ENCODE measurements at places on chromosomes 7 and 10. TPM values are rescaled to one million over a fixed set of nuclear protein-coding genes. Genes with fewer than 3 reads are reported as not detected.
A peak's percentile ranks its signal among the peaks of the same experiment; 100 is the strongest.

PLXDC2 gene
- 124 TPM for total RNA-seq

GPRIN2 gene
- total RNA-seq = 3.7 TPM

GRCh38 chr7:101332026-101332425, 10.4 kb upstream of the IFT22 start:
- no peak for DNase-seq

DNA sequence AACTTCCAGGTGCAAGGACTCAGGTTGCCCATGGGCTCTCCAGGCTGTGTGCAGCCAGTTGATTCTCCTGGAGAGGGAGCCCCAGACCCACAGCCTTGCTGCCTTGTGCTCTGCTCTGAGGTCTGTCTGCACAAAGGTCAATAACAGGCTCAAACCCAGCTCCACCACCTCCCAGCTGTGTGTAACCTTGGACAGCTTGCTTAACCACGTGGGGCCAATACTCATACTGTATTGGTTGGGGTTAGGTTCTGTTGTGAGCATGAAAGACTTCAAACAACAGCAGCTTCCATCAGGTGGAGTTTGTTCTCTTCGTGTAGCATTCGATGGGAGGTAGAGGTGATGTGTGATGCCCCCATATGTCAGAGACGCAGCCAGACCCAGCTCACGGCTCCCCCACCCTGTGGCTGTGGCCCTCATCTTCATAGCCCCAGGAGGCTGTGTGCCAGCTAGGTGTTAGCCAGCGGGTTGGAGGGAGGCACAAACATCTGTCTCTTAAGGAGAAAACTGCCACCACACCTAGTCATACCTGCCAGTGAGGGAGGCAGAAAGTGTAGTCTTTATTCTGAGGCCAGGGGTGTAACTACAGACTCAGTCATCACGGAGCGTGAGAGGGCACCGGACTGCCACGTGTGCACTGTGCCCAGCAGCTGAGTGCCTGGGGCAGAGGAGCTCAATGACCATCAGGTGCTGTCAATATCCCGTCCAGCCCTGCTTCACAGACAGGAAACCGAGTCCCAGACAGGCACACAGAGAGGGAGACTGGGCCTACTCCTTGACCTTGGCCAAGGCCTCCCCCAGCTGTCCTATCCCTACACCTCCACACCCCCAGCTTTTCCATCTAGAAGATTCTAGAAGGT, 8.1 kb upstream of the POLD2 start:
- DNase-seq = peak; percentile 6

DNA sequence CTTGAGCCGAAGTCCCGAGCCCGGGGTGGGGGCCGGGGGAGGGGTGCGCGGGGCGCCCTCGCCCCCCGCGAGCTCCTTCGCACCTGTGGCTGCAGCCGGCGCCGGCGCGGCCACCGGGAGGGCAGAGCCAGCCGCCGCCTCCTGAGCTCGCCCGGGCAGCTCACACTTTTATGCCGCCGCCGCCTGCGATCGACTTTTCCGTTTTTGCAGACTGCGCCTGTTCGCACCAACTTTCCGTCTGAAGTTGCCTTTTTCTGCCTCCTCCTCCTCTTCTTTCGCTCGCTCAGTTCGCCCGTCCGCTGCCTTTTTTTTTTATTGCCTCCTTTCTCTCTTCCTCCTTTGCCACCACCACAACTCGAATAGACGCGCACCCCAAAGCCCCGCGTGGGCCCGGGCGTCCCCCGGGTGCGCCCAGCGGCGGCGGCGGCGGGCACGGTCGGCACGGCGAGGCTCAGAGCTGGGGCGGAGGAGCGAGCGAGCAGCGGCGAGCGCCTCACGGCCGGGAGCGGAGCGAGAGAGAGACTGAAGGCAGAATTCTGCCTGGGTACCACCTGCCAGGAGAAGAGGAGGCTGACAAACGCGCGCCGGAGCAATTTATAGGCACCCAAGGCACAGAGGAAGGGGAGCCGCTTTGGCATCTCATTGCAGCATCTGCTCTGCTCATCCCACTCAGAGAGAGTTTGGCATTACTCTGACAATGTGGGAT, at the start of gene C1QL3:
TSS of gene C1QL3 (minus strand) at position 569 of the 706 bp plus-strand sequence. CDS start 814 bp downstream, outside the sequence.
- peak; percentile 27 for DNase-seq

DNA sequence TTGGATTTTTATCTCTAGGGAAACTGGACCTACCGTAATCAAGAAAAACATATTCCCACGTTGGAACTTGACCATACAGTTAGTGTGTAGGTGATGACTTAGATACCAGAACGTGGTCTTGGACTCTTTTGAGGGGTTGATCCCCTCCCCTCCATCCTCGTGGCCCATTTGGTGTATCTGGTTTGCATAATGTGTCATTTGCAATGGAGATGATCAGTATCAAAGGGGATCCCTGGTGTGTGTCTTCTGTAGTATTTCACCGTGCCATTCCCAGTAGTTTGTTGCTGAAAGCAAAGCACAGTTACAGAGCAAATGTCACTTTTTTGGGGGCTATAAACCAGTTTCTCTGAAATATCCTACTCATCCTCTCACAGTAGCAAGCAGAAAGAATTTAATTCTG, 217.7 kb downstream of the TCF7L2 start:
- DNase-seq = no peak

All from mammary epithelial cell (primary cell).